ENCODE measurements at places on chromosomes 3 and 15.

GRCh38 chr15:61938249-61938648, 122.0 kb downstream of the VPS13C start:
- no peak for DNase-seq

- DNase-seq = no peak
Observed at GRCh38 chr3:131079086-131079485, 52.4 kb downstream of the NEK11 start.

- no peak for DNase-seq
Observed at GRCh38 chr3:69105320-69105719, 17.1 kb downstream of the LMOD3 start.

- no peak for DNase-seq
Observed at GRCh38 chr15:42494998-42495360, 455 bp upstream of the SNAP23 start.

DNA sequence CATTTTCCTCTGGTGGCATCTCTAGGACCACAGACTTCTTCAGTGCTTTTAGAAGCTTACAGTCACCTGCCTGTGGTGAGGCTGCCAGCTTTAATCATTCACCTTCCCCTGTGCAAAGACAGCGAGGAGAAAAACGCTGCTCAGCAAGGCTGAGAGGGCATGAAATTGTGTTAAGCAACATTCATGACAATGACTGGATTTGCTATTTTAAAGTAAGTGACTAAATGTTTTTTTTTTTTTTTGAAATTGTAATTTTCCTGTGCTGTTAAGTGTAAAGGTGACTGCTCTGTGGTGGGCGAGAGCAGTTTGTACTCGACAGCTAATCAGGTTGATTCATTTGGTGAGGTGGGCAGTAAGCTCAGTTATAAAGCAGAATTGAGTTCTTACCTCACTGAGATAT, 240.4 kb downstream of the NSUN3 start:
- DNase-seq = no peak

- DNase-seq = no peak
Observed at GRCh38 chr3:172749230-172749965, 1.1 kb upstream of the ECT2 start.

- DNase-seq = no peak
Observed at GRCh38 chr3:8759038-8759707, 10.2 kb downstream of the OXTR start.

DNA sequence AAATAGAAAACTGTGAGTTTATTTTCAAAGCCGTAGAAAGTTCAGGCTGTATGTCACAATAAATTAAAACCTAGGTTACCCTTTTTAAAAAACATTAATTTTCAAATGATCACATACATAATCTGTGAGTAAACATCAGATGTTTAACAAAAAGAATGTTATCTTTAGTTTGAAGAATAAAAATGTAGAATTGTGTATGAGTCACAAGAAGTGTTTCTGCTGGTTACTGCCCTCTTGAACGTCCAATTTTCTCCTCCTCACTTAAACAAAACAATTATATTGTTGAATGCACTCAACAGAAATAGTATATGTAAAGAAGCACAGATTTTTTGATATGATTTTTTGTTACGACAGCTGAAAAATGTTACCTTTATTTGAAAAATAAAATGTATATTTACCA, 855.1 kb downstream of the ROBO1 start:
- no peak for DNase-seq

Data from stimulated activated CD4-positive, alpha-beta T cell treated with anti-CD3 and anti-CD28 coated beads, Interleukin-15, amount 100 ng/mL, for 24 hours (primary cell).